ENCODE measurements at places on chromosomes 2 and 18.
A peak's percentile ranks its signal among the peaks of the same experiment; 100 is the strongest.

GRCh38 chr2:170177950-170178781 lies at the start of gene MYO3B:
MYO3B (plus strand) TSS chr2:170178147; CDS start chr2:170178288, 141 bp downstream.
- DNase-seq = peak; percentile 6

- no peak for DNase-seq
These were observed 12.7 kb downstream of the DGUOK start for GRCh38 chr2:73939419-73939818.

DNA sequence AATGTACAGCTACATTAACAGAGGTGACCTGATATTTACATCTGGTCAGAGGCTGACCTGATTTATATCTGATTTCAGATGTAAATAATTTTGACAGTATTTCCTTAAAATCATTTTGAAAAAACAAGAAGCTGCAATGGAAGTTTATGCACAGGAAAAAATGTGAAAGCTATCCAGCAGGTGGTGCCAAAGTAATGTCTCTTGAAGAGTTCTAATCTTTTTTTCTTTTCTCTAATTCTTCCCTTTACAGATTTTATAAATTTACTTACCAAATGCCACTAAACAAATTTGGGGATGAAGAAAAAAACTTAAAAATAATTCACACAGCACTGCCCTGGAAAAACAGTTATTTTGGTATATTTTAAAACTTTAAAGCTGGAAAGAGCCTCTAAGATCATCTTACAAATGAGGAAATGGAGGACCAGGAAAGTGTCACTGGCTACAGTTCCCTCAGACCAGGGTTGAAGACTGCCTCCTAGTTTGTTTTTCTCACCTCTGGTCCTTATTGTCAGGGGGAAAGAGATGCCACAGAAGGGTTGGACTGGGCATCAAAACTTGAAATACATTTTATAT lies 16.4 kb upstream of the FBLN7 start:
- peak; percentile 53 for DNase-seq

GRCh38 chr18:70332694-70333093 lies 43.8 kb downstream of the SOCS6 start:
- DNase-seq = no peak

DNA sequence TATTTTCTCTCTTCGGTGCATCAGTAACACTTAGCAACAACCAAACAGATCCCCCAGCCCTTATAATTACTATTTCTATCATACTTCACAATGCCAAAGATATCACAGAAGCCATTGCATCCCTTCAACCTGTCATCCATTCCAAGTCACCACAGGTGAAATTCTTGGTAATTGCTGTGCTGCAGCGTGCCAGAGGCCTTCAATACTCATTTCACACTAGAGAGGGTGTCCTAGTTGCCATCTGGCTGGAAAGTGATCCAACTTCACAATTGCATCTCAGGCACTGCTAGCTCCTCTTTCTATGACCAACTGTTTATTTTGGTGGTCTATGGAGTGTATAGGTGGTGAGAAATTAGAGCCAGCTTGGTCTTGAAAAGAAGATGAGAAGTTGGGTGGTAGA lies 131.2 kb downstream of the NUP35 start:
- no peak for DNase-seq
